Stimulated activated CD8-positive, alpha-beta memory T cell treated with anti-CD3 and anti-CD28 coated beads, Interleukin-15, amount 100 ng/mL, for 24 hours (primary cell): ENCODE measurements at places on chromosomes 2 and 18.

DNA sequence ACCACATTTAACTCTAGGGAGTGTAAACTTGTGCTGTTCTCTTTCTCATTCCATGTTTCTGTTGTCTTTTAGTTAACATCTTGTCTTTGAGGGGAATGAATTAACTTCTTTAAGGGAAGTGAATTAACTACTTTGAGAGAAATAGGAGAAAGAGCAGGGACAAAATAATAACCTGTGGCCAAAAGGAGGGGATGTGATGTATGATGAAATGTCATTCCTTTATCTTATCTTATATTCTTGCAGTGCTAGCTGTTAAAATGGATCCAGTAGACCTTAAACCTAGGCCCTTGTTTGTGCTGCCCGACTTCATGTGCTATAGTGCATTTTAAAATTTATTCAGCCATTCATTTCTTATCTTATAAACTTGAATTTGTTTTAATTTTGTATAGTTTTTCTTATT lies 18.4 kb downstream of the ABI2 start:
- no peak for DNase-seq

DNA sequence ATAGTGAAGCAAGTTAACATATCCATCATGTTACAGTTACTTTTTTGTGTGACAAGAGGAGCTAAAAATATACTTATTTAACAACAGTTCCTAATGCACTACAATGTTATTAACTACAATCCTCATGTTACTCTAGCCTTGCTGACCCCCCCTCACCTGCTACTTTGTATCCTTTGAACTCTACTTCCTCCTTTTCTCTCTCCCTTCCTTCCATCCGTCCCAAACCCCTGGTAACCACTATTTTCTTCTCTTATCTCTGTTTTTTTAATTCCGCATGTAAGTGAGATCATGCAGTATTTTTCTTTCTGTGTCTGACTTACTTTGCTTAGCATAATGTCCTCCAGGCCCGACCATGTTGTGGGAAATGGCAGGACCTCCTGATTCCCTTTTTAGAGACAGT lies 59.4 kb downstream of the NPAS2 start:
- no peak for DNase-seq

GRCh38 chr2:112636605-112637288 lies 9.0 kb upstream of the SLC20A1 start:
- no peak for DNase-seq

DNA sequence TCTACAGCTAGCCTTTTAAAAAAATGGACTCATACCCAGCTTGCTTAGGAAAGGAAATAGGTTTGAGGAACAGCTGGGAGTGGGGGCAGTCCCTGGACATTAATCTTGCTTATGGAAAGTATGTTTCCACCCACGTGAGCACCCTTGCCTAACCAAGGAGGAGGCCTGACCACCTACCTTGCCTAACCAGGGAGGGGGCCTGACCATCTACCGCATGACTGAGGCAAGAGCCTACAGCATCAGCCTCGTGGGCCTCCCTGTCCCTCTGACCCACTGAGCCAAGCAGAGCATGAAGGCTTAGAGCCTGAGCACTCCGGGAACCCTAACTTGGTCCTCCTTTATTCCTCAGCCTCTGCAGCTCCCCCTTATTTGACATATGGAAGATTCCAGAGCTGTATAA lies 20.2 kb downstream of the PRKAG3 start:
- no peak for DNase-seq

- no peak for DNase-seq
These were observed 25.4 kb downstream of the SOCS6 start for GRCh38 chr18:70314151-70314782.

GRCh38 chr2:156512451-156512850 lies 76.3 kb downstream of the GPD2 start:
- no peak for DNase-seq

GRCh38 chr2:237422309-237422708 lies 8.3 kb upstream of the COL6A3 start:
- DNase-seq: no peak

GRCh38 chr18:34757666-34758065 lies 47.6 kb downstream of the DTNA start:
- no peak for DNase-seq
